NCI-H345 (cell line): ENCODE measurements at places on chromosomes 6 and 20.
A peak's percentile ranks its signal among the peaks of the same experiment; 100 is the strongest.

DNA sequence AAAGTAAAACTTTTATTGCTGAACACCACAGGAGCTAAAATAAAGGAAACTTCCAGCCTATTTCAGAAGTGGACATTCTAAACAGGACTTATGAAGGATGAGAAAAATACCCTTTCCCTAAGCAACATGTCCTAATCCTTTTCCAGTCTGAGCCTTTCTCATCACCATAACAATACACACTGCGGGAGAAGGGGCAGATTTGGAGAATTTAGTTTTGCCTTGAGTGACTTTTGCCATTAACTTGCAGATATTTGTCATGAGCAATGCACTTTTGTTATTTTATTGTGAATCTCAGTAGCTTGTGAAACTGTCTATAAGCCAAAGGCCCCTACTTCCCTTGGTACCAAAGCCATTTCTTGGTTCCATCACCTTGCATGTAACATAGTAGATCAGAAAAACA, 53.0 kb upstream of the OLIG3 start:
- no peak for DNase-seq

GRCh38 chr6:118953391-118953790, 18.4 kb upstream of the MCM9 start:
- no peak for DNase-seq

- no peak for DNase-seq
Measured at GRCh38 chr20:50301165-50301564, 110.5 kb downstream of the CEBPB start.

- DNase-seq, result no peak
Measured at GRCh38 chr6:113632220-113632864, 224.8 kb upstream of the MARCKS start.

GRCh38 chr6:16064671-16065072, 64.2 kb upstream of the MYLIP start:
- DNase-seq, result peak; percentile 46

GRCh38 chr6:156807795-156808194, 30.6 kb downstream of the ARID1B start:
- no peak for DNase-seq

- DNase-seq, result no peak
Measured at GRCh38 chr6:49766762-49767161, 20.3 kb downstream of the PGK2 start.

DNA sequence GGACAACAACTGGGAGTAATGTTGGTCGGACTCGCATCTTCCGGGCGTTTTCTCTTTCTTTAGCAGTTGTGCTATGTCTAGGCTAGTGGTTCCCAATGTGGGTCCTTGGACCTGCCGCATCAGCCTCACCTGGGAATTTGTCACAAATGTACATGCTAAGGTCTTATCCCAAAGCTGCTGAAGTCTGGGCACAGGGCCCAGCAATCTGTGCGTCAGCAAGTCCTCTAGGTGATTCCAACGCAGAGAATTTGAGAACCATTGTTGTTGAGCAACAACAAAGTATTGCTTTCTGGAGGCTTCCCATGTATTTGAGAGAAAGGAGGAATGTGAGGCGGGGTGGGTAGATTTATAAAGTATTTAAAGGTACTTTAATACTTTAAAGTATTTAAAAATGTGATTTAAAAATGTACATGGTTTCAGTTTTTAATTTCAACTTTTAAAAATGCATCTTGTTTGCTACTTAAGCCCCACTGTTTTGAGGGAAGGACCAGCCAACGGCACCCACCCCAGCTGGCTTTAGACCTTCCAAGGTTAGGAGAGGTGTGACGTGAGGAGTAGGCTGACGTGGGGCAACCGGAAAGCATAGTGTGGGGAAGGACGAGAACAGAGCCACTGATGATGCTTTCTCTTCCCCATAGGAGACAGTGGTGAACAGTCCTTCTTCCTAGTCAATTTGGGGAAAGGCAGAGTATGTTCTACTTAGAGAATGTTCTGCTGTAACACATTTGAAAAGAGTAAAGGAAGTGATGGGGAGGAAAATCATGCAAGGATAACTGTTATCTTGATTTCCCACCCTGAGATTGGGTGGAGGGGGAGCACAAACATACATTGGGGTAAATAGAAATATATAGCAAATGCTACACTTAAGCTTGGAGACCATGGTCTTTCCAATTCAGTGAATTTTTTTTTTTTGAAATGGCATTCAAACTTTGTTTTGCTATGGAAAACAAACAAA, 4.3 kb downstream of the UST start:
- no peak for DNase-seq

GRCh38 chr6:149889326-149889725, 8.6 kb downstream of the RAET1E start:
- DNase-seq, result peak; percentile 8

DNA sequence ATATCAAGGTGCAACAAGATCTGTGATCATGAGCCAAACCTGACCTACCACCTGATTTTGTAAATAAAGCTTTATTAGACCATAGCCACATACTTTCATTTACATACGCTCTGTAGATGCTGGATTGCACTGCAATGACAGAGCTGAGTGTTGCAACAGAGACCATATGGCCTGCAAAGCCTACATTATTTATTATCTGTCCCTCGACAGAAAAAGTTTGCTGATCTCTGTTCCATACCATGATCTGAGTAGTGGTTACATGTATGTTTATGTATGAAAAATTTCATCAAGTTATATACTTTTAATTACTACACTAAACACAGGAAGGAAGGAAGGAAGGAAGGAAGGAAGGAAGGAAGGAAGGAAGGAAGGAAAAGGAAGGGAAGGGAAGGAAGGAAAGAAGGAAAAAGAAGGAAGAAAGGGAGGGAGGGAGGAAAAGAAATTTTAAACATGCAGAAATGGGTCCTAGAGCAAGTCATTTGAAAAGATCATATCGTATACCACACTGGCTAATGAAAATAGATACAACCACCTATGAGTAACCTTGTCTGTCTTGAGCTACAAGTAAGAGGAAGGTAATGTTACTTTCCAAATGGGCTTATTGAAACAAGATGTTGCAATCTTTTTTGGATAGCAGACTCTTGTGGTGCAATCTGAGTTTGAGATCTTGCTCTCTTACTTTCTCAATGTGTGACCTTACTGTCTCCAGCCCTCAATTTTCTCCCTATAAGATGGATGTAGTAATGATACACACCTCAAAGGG, 441.0 kb downstream of the KIF16B start:
- DNase-seq, result no peak

- no peak for DNase-seq
Measured at GRCh38 chr6:133207754-133208153, 33.4 kb upstream of the EYA4 start.

DNA sequence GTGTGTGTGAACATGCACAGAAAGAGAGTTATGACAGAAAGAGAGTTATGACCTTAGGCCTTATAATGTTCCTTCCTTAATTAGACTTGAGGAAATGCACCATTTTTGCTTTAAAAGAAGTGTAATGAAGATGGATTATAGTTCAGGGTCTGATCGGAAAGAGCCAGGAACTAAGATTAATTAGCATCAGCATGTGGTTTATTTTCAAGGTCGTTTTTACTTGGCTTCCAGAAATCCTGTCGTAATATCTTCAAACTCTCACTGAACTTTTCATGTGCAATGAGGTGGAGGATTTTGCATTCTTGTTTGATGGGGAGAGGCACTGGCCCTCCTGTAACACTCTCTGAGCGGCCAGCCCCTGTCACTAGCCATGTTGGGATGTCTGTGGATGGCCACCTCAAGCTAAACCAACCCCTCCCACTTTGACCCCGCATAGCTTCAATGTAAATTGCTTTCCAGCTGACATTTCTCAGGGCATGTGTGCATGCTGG, 116.8 kb downstream of the CDC5L start:
- DNase-seq, result no peak

DNA sequence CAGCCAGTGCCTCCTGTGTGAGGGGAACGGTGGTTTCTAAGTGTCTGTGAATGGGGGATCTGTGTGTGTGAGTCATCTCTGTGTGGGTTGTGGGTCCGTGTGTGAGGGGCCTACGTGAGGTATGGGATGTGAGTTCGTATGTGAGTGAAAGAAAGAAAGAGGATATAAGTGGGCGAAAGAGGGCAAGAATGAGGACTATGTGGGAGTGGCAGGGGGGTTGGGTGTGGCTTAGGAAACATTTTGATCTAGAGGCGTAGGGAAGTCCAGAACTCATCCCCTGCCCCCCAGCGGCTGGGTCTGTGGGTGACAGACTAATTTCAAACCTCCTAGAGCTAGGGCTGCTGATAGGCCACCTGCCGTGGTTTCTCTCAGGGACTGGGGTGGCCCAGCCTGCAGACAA, 35.5 kb downstream of the DHX35 start:
- DNase-seq, result no peak

- no peak for DNase-seq
Measured at GRCh38 chr6:6915813-6916547, 191.8 kb upstream of the RREB1 start.

- no peak for DNase-seq
Measured at GRCh38 chr6:22151892-22152291, 144.9 kb downstream of the PRL start.

DNA sequence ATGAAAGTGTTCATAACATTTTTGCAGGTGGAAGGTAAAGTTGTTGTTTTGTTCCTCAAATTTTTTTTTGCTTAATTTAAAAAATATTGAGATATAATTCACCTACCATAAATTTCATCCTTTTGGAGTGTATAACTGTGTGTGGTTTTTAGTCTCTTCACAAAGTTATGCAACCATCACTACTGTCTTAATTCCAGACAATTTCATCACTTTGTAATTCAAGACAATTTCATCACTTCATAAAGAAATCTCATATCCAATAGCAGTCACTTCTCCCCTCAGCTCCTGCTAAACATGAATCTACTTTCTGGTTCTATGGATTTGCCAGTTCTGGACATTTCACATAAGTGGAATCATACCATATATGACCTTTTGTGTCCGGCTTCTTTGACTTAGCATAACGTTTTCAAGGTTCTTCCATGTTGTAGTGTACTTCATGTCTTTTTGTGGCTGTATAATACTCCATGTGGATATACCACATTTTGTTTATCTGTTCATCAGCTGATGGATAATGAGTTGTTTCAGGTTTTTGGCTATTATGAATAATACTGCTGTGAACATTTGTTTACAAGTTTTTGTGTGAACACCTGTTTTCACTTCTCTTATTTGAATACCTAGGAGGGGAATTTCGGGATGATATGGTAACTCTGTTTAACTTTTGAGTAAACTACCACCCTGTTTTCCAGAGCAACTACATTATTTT, 18.8 kb downstream of the ZFAND3 start:
- DNase-seq, result no peak

DNA sequence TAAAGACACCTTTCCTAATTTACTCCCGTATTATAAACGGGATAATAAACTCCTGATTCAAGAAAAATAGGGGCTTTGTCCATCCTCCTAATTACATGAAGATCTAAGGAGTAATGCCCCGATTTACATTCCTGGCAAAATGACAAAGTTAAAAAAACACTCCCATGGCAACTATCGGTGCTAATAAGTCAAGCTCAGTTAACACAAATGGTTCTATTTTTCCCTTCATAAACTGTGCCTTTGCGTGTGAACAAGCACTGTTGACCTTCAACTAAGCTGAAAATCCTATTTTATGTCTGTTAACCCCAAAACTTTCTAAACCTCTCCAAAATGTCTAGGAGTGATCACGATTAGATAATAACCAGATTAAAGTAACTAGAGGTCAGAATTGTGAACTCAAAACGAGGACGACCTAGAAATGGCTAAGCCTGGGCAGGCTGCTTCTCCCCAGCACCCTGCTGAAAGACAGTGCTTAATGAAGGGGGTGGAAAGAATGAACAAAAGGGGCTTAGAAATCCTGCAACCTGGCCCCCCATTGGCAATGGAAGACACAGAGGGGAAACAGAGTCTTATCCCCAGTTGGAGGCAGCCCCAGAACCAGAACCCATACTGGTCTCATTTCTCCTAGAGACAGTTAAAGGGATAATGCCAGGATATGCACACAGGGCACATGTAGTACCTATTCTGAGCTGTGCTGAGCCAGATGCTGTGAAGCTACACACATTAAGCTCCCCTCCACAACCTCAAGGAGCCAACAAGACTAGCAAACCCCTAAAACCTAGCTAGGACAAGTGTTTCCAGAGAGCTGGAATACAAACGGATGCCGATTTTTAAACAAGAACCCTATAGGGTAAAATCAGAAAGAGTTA, 23.0 kb downstream of the SLC23A2 start:
- DNase-seq, result no peak

GRCh38 chr6:7617801-7618764, 28.1 kb downstream of the SNRNP48 start:
- DNase-seq, result no peak

DNA sequence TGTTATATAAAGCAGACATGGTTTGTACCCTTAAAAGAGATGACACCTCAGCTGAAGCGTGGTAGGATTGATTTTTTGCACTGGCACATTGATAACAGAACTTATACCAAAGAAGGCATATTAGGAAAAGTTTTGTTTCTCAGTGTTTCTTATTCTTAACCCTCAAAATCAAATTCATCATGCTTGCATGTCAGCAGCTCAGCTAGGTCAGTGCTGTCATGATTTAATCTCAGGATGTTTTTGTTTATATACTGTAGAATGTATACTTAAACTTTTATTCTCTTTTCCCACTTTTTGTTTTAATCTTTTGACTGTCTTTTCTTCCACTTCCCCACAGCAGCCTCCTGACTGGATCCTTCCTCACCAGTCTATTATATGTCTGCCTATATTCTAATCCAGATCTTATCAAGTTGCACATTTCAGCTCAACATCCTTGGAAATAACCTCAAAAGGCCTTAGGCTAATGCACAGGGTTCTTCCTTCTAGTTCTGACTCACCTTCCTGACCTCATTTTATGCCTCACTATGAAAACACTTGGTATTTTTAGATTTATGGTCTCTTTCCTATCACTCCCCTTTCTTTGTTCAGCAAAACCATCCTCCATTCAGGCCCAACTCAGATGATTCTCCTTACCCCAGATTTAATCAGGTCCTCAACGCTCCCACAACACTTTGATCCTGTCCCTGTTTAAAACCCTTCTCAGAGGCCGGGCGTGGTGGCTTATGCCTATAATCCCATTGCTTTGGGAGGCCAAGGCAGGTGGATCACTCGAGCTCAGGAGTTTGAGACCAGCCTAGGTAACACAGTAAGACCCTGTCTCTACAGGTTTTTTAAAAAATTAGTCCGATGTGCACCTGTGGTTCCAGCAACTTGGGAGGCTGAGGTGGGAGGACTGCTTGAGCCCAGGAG, 7.2 kb downstream of the HEBP2 start:
- no peak for DNase-seq

GRCh38 chr6:84442208-84442607, 214.8 kb upstream of the CEP162 start:
- no peak for DNase-seq

- DNase-seq, result no peak
Measured at GRCh38 chr6:139967497-139967896, 593.0 kb upstream of the CITED2 start.

DNA sequence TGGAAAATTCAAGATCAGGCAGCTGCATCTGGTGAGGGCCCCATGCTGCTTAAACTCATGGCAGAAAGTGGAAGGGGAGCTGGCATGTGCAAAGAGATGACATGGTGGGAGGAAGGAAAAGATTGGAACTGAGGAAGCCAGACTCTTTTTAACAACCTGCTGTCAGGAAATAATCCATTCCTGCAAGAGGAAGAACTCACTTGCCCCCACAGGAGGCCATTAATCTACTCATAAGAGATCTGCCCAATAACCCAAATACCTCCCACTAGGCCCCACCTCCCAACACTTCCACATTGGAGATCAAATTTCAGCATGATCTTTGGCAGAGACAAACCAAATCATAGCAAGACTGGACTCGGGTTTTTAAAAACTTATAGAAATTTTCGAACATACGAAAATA, 200.5 kb upstream of the KCNQ5 start:
- DNase-seq, result no peak

- no peak for DNase-seq
Measured at GRCh38 chr20:5215672-5216304, 89.0 kb downstream of the CDS2 start.
